Stimulated activated CD4-positive, alpha-beta T cell treated with anti-CD3 and anti-CD28 coated beads, Interleukin-4, amount 100 ng/mL, for 1 hour (primary cell): ENCODE measurements at places on chromosomes 6 and 20.
A peak's percentile ranks its signal among the peaks of the same experiment; 100 is the strongest.

DNA sequence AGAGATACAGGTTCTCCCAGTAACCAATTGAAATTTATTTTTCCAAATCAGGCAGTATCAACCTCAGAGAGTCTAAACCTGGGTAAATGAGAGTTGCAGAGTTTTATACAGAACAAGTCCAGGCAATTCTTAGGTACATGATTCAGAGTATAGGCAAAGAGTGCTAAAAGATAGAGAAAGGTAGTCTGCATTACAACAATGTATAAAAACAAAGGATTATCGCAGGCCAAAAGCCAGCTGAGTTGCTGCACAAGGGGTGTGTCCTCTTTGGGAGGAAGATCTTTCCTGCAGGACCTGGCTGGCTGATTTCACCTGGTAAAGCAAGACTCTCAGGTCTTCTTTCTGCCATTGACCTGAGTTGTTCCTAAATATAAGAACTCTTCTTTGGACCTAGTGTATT is 48.9 kb upstream of the ECHDC1 start:
- no peak for DNase-seq

- no peak for DNase-seq
Measured at GRCh38 chr6:43903739-43904290, 133.8 kb downstream of the VEGFA start.

DNA sequence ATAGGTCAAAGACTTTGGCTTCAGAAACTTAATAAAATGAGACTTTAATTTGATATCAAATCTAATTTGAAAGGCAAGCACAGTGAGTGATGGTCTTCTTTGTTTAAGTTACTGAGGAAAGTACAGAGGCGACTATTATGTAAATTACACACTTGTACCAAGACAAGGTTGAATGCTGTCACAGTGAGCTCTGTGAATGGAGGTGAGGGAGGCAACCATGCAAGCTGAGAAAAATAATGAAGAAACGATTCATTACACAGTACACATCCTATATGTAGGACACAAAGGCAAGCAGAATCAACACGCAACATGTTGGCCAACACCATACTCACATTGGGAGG is 46.8 kb upstream of the CCDC28A start:
- no peak for DNase-seq

GRCh38 chr6:108805611-108806167 is 42.5 kb upstream of the ARMC2 start:
- DNase-seq: no peak

DNA sequence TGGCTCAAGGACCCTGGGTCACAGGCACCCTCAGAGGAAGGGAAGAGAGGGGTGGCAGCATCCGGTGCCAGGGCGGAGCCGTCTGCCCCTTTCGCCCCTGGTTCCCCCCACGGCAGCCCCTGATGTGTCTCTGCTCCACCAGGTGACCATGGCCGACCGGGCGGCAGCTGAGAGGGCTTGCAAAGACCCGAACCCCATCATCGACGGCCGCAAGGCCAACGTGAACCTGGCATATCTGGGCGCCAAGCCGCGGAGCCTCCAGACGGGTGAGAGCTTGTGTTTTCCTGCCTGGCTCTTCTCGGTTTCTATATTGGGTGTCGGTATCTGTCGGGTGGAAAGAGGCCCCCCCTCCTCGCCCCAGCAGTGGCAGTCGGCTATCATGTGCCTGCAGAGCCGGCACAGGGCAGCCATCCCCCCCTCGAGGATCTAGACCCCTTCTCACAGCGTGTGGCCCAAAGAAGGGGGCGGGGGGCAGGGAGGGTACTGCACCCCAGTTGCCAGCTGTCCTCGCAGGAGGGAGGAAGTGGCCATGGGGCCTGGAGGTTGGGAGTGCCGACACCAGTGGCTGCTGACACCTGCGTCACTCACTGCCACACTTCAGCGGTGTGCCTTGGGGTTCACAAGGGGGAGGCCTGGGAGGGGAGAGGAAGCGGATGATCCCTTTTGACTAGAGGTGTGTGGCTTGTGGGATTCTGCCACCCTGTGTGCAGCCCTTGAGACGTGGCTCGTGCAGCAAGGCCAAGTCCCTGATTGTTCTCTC is 1.5 kb downstream of the RBM38 start:
- DNase-seq: peak; percentile 69

DNA sequence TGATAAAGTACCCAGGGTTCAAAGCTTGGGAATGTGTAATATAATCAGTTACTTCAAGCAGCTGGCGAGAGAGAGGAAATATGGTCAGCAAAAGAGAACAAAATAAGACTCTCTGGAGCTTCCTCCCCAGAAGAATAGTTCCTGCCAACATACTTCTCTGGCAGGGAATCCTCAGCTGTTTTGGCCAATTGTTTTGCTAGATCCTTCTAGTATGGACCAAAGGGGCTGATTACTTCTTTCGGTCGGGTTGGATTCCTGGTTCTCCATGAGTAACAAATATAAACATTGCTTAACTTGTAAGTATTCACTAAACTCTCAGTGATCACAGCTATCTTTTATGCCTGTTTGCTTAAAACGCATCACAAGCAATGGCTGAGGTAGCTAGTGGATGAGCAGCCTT is 31.4 kb upstream of the FBXO9 start:
- no peak for DNase-seq

DNA sequence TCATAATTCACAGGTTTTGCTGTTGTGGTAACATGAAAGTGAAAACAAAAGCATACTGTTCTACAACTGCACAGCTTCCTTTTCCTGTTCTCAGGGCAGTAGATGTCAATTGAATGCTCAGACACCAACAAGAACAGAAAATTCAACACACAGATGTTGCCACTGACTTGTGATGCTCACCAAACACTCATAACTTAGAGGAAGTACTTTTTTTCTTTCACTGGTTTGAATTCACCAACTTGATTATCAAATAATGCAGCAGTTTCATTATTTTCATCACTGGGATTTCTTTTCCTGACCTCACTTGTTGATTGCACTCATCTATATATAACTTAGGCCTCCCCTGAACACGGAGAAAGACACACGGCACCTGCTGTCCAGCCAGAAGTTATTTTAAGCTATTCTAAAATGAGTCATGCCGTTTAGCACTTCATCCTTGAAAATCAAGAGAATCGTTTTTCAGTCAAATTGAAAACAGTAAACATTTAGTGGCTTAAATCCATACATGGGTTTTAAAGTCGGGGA is 949 bp downstream of the TXLNB start:
- DNase-seq: no peak

- no peak for DNase-seq
Measured at GRCh38 chr20:2709205-2709981, 16.8 kb downstream of the EBF4 start.

- DNase-seq: no peak
Measured at GRCh38 chr20:58109126-58109880, 119.2 kb downstream of the ANKRD60 start.

- DNase-seq: no peak
Measured at GRCh38 chr6:92849636-92850035, 569.7 kb downstream of the EPHA7 start.

DNA sequence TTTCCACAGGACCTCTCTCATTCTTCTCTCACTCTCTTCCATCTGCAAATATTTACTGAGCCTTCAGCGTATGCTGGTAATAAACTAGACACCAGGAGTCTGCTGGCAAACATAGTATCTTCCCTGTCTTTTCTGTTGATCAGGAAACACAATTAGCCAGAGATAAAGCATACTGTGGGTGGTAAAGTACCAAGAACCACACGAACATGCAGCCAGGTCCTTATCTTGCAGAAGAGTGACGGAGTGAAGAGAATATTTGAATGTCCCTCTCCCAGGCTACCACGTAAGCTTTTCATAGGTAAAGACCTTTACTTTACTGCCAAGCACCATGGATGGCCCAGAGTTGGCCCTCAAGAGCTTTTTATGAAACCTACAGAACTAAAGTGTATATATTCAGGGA is 13.3 kb downstream of the FHL5 start:
- DNase-seq: no peak
